Epithelial cell of prostate (primary cell): ENCODE measurements at places on chromosomes 2 and 18.

- DNase-seq: no peak
Observed at GRCh38 chr2:100898035-100898665, 78.2 kb downstream of the NPAS2 start.

- no peak for DNase-seq
Observed at GRCh38 chr2:145256551-145256950, 736.6 kb upstream of the ZEB2 start.

- DNase-seq: no peak
Observed at GRCh38 chr2:68926796-68927195, 25.9 kb downstream of the GKN2 start.

DNA sequence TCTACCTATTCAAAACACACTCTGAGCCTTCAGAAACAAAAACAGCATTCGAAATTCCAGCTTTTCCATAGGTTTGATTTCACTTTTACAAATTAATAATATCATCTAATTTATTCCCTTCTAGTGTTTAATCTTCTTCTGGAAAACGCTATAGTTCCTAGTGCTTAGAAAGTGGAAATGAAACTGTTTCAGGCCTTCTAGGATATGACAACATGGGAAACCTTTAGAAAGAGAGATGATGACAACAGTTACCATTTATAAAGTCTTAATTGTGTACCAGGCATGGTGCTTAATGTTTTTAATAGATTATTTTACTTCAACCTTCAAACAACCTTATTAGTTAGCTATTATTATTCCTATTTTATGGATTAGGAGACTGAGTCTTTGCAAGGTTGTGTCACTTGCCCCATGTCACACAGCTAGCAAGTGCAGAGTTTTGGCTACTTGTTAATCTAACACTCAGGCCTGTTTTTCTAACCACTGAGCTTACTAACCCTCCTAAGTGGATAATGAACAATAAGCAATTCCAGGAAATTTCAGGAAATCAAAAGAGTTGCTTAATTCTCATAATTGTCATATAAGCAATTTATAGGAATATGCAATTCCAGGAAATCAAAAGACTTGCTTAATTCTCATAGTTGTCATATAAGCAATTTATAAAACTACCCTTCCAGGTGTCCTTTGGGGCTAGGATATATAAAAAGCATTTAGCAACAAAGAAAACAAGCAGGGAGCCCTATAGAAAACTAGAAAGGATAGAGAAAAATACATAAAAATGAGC is 206.0 kb downstream of the ZNF521 start:
- DNase-seq: no peak

DNA sequence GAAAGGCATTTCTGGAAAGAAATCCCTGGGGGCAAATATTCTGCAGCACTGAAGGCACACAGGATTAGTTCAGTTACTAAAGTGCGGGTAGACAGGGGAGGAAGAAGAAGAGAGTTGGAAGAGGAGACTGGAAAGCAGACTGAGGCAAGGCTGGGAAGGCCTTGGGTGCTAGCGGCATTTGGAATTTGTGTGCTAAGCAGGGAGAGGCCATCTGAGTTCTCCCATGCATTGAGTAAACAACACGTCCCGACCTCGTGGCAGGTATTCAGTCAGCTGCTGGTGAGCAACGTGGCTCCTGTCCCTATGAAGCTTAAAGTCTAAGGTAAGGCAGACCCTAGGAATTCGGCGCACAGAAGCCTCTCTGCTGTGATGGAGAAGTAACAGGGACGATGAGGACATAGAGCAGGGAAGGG is 30.7 kb downstream of the ATP8B1 start:
- peak; percentile 54 for DNase-seq

- DNase-seq: no peak
Observed at GRCh38 chr2:44722026-44722625, 219.4 kb upstream of the SIX3 start.

GRCh38 chr2:60939622-60940021 is 58.2 kb downstream of the REL start:
- no peak for DNase-seq

GRCh38 chr18:48545757-48546321 is 7.0 kb downstream of the CTIF start:
- DNase-seq: no peak

DNA sequence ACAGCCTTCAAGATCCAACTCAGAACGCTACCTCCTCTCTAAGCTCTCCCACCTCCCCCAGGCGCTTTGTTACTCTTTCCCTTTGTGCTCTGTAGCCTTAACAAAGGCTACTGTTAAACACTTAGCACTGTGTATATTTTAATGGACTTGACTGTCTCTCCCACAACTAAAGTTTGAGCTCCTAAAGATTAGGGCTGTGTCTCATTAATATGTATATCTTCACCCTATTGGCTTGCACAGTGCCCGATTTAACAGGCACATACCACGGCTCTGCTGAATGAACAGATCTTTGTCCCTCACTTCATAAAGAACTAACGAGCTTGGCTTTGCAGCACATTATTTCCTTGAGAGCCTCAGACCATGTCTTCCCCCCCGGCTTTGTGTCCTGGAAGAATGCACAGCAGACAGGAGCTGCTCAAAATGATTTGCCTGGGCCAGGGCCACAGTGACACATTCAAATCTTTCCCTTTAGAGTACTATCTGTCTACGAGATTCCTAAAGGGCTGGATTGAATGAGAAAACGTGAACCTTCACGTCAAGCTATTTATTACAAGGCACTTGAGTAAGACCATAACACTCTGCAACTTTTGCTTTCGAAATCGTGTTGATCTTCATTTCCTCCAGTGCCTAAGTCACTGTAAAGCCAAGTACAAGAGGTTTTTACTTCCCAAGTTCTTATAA is 22.1 kb downstream of the ABHD3 start:
- no peak for DNase-seq

DNA sequence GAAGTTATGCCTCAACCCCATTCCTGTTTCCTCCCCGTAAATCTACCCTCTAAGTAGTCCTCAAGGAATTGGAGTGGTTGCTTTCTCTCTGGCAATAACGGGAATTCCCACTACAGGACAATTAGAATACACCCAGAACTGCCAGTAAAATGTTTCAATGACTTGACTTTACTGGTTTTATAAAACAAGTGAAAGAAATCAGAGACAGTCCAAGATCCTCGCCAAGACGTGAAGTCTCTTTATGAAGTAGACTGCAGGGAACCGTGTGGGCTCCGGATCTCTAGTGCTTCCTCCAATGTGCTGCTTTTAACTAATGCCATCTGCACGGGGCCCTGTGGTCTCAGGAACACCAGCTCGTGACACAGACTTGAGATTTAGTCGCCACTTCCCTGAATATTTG is 101.4 kb downstream of the CPO start:
- no peak for DNase-seq

DNA sequence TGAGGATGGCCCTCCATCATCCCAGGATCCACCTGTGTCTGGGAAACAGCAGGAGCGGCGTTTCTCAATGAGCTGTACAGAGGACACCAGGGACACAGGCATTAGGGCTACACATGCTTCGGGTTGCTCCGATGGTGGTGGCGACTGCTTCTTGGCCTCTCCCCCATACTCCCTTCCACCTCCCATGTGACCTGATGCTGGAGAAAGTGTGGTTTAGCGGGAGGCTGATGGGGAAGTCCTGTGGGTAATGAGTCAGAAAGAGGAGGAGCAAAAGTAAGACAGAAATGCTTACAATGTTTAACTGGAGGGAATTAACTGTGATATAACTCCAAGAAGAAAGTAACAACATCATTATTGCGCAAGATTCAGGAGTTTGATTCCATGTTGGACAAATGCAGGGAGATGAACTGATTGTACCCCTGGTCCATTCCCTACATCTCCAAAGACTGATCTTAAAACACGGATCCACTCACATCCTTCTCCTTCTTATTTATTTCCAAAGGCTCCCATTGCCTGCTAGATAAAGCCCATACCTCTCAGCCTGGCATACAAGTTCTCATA is 186.6 kb downstream of the NRP2 start:
- DNase-seq: peak; percentile 18

DNA sequence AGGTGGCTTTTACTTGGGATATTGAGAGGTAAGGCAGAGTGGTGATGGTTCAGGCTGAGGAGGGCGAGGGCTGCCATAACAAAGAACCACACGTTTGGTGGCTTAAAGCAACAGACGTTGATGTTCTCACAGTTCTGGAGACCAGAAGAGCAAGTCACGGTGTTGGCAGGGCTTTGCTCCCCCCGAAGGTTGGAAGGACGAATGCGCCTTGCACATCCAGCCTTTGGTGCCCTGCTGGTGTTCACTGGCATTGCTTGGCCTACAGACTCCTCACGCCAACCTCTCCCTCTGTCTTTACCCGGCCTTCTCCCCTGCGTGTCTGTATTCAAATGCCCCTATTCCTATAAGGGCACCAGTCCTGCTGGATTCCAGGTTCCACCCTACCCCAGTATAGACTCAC is 125.4 kb downstream of the TPO start:
- no peak for DNase-seq

DNA sequence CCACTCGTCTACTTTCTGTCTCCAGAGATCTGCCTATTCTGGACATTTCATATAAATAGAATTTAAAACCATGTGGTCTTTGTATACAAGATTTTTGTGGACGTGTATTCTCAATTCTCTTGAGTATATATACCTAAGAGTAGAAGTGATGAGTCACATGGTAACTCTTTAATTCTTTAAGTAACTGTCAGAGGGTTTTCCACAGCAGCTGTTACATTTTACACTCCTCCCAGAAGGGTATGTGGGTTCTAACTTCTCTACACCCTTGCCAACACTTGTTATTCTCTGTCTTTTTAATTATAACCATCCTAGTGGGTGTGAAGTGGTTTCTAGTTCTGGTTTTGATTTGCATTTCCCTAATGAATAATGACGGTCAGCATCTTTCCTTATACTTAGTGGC is 70.9 kb downstream of the MAP3K20 start:
- no peak for DNase-seq

- no peak for DNase-seq
Observed at GRCh38 chr2:204145791-204146190, 209.2 kb downstream of the ICOS start.

GRCh38 chr2:135740206-135740605 is 1.4 kb upstream of the UBXN4 start:
- no peak for DNase-seq

DNA sequence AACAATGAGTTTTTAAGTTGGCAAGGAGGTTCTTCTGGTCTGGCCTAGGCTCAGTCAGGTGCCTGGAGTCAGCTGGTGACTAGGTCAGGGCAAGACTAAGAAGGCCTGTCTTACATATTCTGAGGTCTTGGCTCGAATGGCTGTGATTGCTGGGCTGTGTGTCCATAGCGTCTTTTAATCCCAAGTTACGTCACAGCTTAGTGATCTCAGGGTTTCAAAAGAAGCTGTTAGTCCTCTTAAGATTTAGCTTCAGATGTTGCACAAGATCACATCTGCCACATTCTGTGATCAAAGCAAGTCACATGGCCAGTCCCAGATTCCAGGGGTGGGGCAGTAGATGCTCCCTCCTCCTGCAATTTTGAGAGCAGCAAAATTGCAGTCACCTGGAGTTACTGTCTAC is 61.3 kb downstream of the PKP4 start:
- DNase-seq: no peak

DNA sequence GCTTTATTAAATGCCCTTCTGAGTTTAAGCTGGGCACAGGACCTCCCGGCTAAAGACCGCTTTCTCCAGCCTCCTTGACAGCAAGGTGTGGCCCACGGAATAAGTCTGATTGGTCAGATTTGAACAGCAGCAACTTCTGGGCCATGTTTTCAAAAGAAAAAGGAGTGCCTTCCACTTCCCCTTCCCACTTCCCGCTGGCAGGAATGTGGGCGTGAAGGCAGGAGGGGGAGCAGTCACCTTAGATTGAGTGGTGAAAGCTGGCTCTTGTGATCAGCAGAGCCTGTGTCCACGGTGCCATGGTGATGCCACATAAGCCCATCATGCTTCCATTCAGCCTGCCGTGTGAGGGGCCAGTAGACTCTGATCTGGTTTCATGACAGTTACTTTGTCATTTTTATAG is 136.6 kb upstream of the GLI2 start:
- no peak for DNase-seq

DNA sequence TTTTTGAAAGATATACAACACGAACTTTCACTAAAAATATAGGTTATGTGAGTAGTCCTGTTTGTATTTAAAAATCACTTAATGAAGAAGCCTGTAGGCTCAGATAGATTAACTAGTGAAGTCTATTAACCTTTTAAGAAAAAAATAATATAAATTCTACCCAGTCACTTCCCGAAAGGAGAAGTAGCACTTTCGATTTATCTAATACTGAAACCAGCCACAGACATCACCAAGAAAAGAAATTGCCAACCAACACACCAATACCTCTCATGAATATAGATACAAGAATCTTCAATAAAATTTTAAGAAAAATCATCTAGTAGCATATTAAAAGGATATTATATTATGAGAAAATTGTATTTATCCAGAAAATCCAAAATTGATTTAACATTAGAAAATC is 160.5 kb downstream of the GALNT13 start:
- DNase-seq: no peak

DNA sequence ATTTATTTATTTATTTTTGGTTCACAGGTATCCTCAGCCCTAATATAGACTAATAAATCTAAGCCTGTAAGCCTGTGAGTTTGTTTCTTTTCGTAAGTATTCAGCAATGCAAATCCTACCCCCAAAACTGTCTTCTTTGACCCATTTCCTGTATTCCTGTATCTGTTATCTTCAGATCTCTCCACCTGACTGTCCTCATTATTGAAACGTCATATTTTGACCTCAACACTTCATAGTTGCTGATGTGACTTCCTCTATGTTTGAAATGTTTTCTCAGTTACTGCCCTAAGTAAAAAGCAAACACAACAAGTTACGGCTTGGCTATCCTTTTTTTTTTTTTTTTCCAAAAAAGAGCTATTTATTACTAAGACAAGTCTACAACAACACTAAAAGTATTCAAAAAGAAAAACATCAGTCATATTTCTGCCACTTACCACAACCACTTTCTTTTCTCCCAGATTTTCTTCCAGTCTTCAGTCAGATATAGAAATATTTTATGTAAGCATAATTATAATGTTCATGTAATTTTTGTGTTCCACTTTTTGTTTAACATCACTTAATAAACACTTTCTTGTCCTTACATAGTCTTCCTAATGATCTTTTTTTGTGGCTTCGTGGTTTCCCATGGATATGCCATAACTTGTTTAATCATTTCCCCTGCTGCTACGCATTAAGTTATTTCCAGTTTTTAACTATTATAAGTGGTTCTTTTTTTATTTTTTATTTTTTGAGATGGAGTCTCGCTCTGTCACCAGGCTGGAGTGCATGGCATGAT is 45.0 kb upstream of the EML4 start:
- DNase-seq: no peak
